ENCODE measurements at places on chromosomes 1 and 21. TPM values are rescaled to one million over a fixed set of nuclear protein-coding genes. Genes with fewer than 3 reads are reported as not detected.
A peak's percentile ranks its signal among the peaks of the same experiment; 100 is the strongest.

The GNG12 gene
- 33.0 TPM for total RNA-seq

The TRIM17 gene
- total RNA-seq = 1.4 TPM

The TRIM63 gene
- total RNA-seq = 0.17 TPM

The GPX7 gene
- total RNA-seq = 19.8 TPM

The PGBD5 gene
- total RNA-seq = 17.0 TPM

The NPHP4 gene
- 12.4 TPM for total RNA-seq

DNA sequence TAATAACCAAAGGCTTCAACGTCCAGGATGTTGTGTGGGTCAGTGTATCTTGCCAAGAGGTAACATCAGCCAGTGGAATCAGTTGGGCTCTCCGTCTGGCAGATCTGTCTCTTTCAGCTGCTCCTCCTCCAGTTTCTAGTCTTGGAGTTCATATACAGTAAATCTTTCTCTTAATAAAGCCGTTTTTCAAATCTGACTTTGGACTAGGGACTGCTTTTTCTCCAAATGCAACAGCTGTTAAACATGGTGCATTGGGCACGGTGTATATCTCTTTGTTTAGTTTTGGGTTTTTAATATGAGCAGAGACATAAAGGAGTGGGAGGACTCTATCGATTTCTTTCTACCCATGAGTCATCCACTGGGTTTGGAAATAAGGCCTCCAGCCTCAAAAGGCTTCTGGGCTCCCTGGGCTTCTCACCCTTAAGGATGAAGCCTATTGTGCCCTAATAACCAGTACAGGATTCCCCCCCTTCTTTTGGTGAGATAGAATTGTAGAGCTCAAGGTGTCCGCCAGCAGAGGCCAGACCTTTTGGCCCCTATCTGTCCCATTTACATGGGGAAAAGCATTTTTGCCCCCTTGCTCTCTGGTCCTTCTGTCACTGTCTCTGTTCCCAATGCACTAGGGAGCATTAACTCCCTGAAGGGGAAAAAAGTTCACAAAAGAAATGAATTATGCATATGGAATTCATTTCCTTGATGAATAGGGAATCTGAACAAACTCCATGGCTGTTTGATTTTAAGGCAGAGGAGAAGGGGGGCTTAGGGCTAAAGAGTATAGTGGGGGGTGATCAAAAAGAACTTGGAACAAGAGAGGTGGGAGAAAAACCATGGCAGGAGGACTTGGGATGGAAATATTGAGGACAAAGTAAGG, 86.0 kb downstream of the PBX1 start:
- DNase-seq = no peak
- peaks cover 4% of the 10 kb centered on the region for H3K36me3 ChIP-seq
- no peak overlapping the region for H3K4me3 ChIP-seq
- H3K27ac ChIP-seq = peak overlapping the region; percentile 76
- peaks cover 70% of the 10 kb centered on the region for H3K4me1 ChIP-seq
- H3K27me3 ChIP-seq = no peaks in the 10 kb centered on the region

GRCh38 chr1:200115532-200115931, 88.0 kb downstream of the NR5A2 start:
- peaks cover 14% of the 10 kb centered on the region for H3K4me1 ChIP-seq
- H3K36me3 ChIP-seq = no peaks in the 10 kb centered on the region
- no peak overlapping the region for H3K27ac ChIP-seq
- DNase-seq = no peak

GRCh38 chr1:85602571-85602970, 22.0 kb downstream of the CCN1 start:
- peaks cover 18% of the 10 kb centered on the region for H3K4me1 ChIP-seq
- H3K36me3 ChIP-seq = no peaks in the 10 kb centered on the region
- H3K27me3 ChIP-seq = no peaks in the 10 kb centered on the region
- no peak overlapping the region for H3K27ac ChIP-seq
- H3K4me3 ChIP-seq = no peak overlapping the region

GRCh38 chr1:82775406-82776000, 974.8 kb downstream of the ADGRL2 start:
- H3K36me3 ChIP-seq = no peaks in the 10 kb centered on the region
- H3K4me3 ChIP-seq = no peak overlapping the region
- H3K4me1 ChIP-seq = no peaks in the 10 kb centered on the region
- no peak overlapping the region for H3K27ac ChIP-seq
- no peaks in the 10 kb centered on the region for H3K27me3 ChIP-seq

DNA sequence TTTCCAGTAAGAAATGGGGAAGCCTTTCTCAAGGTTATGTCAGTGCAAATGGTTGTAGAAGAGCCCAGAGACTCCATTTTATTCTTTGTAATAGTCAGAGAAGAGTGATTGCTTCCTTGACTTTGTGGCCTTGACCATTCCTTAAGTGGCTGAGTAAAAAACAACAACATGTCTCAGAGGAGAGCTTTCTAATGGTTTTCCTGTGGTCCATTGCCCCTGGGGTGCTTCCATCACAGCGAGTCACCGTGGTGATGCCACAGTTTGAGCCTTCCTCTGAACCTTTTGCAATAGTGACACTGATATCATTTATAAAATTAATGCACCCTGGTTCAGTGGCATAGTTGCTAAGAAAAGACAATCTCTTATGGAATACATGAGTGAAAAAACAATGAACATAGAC, 38.6 kb downstream of the PAPPA2 start:
- H3K36me3 ChIP-seq = no peaks in the 10 kb centered on the region
- DNase-seq = no peak
- H3K4me3 ChIP-seq = no peak overlapping the region
- H3K27me3 ChIP-seq = no peaks in the 10 kb centered on the region

DNA sequence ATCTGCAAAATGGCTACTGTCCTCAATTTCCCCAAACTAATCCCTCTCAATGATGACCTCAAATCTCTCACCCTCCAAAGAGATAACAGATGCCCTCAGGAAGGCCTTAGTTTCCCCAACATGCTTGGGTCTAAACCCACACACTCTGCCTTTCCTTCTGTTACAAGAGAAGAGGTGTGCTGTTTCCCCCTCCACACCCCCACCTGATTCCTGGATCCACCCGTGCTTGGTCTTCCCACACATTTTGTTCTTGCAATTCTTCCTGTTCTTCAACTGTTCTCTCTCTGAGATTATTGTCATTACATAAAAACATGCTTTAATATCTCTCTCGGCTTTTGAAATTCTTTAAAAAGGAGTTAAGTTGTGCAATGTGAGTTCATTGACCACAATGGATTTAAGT, 5.7 kb upstream of the CBR3 start:
- no peak for DNase-seq
- H3K4me1 ChIP-seq = peaks cover 19% of the 10 kb centered on the region
- H3K4me3 ChIP-seq = no peak overlapping the region
- no peaks in the 10 kb centered on the region for H3K36me3 ChIP-seq
- H3K27ac ChIP-seq = peak overlapping the region; percentile 47

- H3K4me3 ChIP-seq = no peak overlapping the region
- no peaks in the 10 kb centered on the region for H3K4me1 ChIP-seq
- DNase-seq = no peak
- H3K36me3 ChIP-seq = no peaks in the 10 kb centered on the region
Observed at GRCh38 chr1:110535985-110536384, 17.0 kb upstream of the KCNA10 start.

- peak; percentile 30 for DNase-seq
- no peaks in the 10 kb centered on the region for H3K4me1 ChIP-seq
- no peaks in the 10 kb centered on the region for H3K36me3 ChIP-seq
- no peak overlapping the region for H3K27ac ChIP-seq
Observed at GRCh38 chr1:197619008-197619640, 156.2 kb downstream of the DENND1B start.

GRCh38 chr1:238772322-238772721, 614.0 kb upstream of the CHRM3 start:
- no peak for DNase-seq
- no peaks in the 10 kb centered on the region for H3K27me3 ChIP-seq
- no peak overlapping the region for H3K27ac ChIP-seq
- no peaks in the 10 kb centered on the region for H3K4me1 ChIP-seq
- H3K4me3 ChIP-seq = no peak overlapping the region
- no peaks in the 10 kb centered on the region for H3K36me3 ChIP-seq

- H3K36me3 ChIP-seq = no peaks in the 10 kb centered on the region
- H3K27me3 ChIP-seq = no peaks in the 10 kb centered on the region
- no peak overlapping the region for H3K4me3 ChIP-seq
- no peak for DNase-seq
- H3K4me1 ChIP-seq = peaks cover under 1% of the 10 kb centered on the region
Observed at GRCh38 chr1:208184966-208185654, 59.1 kb downstream of the PLXNA2 start.
